G401 (cell line): ENCODE measurements at places on chromosomes 3 and 15. TPM values are rescaled to one million over a fixed set of nuclear protein-coding genes. Genes with fewer than 3 reads are reported as not detected.

The FBXO40 gene
- not detected in 2 replicates for total RNA-seq

The KLHL6 gene
- not detected in 2 replicates for total RNA-seq

The LRRC15 gene
- 0.14 and 0.55 TPM in 2 replicates for total RNA-seq

The UBAP1L gene
- 0.24 and 0.25 TPM in 2 replicates for total RNA-seq

The TM4SF4 gene
- total RNA-seq = not detected in 2 replicates

GRCh38 chr15:31270767-31271166 is 55.9 kb upstream of the KLF13 start:
- DNase-seq = no peak

DNA sequence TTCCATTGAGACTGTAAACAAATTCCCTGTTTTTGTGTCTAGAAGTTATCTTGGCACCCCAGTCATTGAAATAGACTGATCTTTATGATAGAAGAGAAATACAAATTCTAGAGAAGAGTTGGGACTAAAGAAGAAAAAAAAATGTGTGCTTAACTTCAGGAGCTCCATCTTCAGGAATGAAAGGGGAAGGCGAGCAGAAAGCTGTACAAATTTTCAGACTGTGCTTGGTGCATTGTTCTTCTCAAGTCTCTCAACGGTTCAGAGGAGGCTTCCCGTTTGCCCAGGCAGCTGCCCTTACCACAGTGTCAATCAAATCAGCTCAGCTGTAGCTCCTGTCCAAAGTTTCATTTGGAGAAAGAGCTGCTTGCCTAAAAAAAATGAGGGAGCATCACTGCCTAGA is 41.7 kb downstream of the OXSM start:
- peak; percentile 16 for DNase-seq

- no peak for DNase-seq
These were observed 49.1 kb downstream of the C2CD4A start for GRCh38 chr15:62115847-62116246.

DNA sequence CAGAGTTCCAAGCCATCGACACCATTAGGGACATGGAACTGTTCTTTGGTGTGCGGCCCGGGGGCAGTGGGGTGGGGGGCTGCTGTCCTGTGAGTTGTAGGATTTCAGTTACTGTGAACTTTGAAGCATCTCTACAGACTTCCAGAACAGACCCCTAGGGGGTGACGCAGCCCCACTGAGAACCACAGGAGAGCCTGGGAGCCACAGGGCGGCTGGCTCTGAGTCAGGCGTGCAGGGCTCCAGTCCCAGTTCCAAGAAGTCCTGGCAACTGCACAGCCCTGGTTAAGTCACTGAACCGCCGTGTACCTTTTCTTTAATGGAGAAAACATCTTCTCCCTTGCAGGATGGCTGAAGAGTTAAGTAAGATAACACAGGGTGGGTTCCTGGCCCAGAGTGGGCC is 23.5 kb upstream of the LRTM1 start:
- DNase-seq = peak; percentile 62

- no peak for DNase-seq
These were observed 133.8 kb downstream of the RBMS3 start for GRCh38 chr3:29414468-29415224.

DNA sequence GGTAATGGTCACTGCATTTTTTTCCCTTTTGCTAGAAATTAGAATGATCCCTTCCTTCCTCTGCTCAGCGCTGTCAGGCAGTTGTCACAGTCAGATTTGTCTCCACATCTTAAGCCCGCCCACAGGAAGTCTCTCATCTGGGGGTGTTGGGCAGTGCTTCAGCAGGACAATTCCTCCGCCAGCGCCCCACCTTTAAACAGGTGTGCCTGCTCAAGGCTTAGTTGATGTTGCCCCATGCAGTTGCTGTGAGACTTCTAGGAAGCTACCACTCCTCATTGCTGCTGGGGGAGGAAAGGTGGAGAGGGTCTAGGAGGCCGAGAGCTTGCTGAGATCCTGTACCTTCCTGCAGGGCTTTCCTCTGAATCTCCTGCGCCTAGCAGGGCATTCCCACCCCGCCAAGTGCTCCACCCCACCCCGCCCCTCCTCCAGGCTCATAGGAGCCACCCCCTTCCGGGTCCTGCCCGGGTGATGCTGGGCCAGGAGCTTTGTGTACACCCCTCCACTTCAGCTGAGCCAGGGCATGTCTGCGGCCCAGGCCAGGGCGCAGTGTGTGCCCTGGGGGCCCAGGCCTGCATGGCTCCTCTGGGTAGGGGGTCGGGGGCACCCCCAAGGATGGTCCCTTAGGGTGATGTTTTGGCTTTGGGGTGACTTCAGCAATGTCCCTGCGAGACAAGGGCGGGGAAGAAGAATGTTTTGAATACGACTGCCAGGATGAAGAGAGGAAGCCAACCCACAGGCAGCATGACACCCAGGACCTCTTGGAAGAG is 68.7 kb downstream of the TRAK1 start:
- DNase-seq = peak; percentile 41

DNA sequence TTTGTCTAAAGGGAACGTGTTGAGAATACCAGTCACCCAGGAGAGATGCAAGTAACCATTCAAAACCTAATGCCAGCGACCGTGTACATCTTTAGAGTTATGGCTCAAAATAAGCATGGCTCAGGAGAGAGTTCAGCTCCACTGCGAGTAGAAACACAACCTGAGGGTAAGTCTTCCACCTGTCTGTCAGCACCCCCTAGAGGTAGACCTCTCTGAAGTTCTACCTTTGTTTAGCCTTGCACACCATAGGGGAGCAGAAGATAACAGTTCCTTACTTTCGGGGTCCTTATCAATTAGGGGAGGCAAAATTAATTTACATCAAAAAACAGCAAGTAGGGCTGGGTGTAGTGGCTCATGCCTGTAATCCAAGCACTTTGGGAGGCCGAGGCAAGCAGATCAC is 124.4 kb downstream of the HCN4 start:
- DNase-seq = peak; percentile 16
